Kidney (tissue), 22 donors: ENCODE measurements at places on chromosomes 2 and 18. TPM values are rescaled to one million over a fixed set of nuclear protein-coding genes. Genes with fewer than 3 reads are reported as not detected.

DNA sequence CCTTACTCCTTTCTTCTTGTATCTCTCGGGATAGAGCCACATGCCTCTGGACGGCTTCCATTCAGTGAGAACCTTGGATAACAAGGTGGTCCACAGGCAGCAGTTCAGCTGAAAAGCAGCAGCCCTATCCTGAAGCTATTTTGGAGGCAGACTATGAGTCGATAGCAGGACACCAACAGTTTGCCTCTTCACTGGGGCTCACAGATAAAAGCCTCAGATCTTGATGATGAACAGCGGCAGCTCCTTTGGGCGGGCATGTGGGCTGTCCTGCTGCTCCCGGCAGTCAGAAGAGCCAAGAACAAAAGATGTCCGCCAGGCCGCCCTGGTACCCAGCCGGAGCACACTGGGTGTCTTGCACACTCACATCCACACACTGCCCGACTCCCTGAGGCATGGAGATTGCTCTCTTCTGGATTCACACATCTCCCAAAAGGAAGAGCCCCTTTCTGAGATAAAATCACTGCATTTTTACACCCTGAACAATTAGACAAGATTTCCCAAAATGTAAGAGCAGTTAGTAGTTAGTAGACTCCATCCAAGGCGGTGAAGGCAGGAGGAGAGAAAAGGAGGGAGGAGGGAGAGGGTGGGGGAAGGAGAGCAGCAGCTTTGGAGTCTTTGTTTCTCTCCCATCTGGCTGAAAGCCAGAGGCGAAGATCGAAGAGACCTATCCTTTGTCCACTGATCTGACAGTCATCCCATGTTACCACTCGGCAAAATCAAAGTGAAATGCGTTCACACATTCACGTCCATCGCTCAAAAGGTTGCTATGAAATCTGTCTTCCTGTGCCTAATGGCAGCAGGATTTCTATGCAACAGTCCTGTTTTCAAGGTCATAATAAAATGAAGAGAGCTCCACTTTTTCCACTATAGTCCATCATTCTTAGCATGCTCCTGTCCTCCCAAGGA, 90.1 kb upstream of the KLF7 start:
- H3K36me3 ChIP-seq: no peaks in the 10 kb centered on the region
- H3K27me3 ChIP-seq: no peaks in the 10 kb centered on the region
- H3K4me1 ChIP-seq: peaks cover 22% of the 10 kb centered on the region
- DNase-seq: no peak
- H3K27ac ChIP-seq: no peak overlapping the region

DNA sequence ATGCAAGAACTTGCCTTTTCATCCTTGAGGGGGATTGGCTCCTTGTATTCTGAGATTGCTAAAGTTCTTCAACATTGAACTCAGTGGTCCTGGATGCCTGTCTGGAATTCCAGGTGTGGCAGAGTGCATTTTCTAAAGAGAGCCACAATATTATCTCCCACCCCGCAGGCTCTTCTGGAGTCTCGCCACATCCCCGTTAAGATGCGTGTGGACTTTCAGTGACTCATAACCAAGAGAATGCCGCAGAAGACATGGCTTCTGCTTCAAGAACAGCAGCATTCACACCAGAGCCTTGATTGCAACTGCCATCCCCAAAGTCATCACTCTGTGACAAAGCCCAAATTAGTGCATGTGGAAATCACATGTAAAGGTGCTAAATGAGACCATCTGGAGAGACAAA, 142.7 kb downstream of the CDH20 start:
- H3K27ac ChIP-seq: no peak overlapping the region
- H3K4me1 ChIP-seq: no peaks in the 10 kb centered on the region
- no peak overlapping the region for H3K4me3 ChIP-seq
- no peaks in the 10 kb centered on the region for H3K36me3 ChIP-seq
- DNase-seq: no peak

The HS6ST1 gene
- total RNA-seq: 73.9 TPM

The NGEF gene
- 4.8 TPM for total RNA-seq

The COL3A1 gene
- total RNA-seq: 138 TPM
